ENCODE measurements at places on chromosomes 6 and 20.

- DNase-seq, result no peak
Measured at GRCh38 chr6:44559486-44560270, 172.2 kb downstream of the CDC5L start.

DNA sequence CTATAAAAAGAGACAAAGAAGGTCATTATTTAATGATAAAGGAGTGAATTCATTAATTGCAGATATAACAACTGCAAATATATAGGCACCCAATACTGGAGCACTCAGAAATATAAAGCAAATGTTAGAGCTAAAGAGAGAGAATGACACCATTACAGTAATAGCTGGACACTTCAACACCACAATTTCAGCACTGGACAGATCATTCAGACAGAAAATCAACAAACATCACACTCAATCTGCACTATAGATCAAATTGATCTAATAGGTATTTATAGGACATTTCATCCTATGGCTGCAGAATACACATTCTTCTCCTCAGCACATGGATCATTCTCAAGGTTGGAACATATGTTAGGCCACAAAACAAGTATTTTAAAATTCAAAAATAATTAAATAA, 72.7 kb downstream of the MAP7 start:
- no peak for DNase-seq

GRCh38 chr6:11701573-11701972, 77.0 kb downstream of the ADTRP start:
- DNase-seq, result no peak

GRCh38 chr20:62691487-62691886, 17.1 kb upstream of the NTSR1 start:
- DNase-seq, result no peak

DNA sequence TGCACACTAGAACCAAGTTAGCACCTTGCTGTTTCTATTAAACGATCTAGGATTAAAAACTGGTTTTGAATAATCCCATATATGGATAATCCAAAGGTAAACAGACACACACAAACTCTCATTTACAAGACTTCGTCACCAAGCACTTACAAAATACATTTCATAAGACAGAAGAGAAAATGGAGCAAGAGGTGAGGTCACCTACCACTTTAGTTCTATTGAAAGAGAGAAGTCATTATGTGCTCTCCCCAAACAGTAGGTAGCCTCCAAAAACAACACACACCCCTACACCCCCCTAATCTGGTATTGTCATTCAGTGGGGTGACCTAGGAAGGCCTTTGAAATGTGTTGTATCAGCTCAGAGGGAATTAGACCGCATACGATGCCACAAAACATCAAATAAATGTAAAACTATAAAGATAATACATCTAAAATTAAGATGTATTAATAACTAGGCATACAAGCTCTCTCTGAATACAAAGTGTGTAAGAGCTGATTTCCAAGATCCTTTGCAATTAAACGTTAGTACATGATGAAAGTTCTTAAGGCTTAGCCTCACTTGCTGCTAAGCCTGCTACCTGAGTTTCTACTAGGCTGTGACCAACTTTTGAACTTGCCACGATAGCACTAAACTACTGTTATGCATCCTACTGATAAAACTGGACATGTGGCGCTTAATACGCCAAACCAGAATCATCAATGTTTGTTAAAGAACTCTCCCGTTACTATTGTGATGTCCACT, 1.6 kb downstream of the SRPK1 start:
- no peak for DNase-seq

DNA sequence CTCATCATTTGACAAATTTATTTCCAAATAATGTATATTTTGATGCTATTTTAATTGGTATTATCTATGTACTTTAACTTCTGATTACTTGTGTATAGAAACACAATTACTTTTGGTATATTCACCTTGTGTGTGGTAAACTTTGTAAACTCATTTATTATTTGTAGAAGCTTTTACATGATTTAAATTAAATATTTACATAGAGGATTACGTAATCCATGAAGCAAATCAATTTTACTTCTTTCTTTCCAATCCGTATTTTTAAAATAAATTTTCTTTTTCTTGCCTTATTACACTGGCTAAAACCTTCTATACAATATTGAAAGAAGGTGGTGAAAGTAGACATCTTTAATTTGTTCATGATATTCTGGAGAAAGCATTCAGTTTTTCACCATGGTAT, 540.2 kb downstream of the MMUT start:
- DNase-seq, result no peak

GRCh38 chr6:135014353-135014832, 40.2 kb downstream of the HBS1L start:
- no peak for DNase-seq

- no peak for DNase-seq
Measured at GRCh38 chr6:46000905-46001304, 14.8 kb downstream of the CLIC5 start.

DNA sequence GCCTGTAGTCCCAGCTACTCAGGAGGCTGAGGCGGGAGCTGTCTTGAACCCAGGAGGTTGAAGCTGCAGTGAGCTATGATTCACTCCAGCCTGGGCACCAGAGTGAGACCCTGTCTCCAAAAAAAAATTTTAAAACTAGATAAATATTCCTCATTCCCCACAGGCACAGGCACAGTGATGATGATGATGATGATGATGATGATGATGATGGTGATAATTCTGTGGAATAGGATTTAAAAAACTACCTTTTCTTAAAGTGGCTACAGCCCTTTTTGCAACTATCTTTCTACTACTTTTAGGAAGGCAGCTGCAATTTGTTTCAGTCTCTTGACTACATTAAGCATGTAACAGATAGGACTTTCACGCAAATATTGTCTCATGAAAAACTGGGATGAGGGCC, 76.6 kb upstream of the SCAF8 start:
- no peak for DNase-seq
